ENCODE measurements at places on chromosomes 2 and 18. TPM values are rescaled to one million over a fixed set of nuclear protein-coding genes. Genes with fewer than 3 reads are reported as not detected.
A peak's percentile ranks its signal among the peaks of the same experiment; 100 is the strongest.

DNA sequence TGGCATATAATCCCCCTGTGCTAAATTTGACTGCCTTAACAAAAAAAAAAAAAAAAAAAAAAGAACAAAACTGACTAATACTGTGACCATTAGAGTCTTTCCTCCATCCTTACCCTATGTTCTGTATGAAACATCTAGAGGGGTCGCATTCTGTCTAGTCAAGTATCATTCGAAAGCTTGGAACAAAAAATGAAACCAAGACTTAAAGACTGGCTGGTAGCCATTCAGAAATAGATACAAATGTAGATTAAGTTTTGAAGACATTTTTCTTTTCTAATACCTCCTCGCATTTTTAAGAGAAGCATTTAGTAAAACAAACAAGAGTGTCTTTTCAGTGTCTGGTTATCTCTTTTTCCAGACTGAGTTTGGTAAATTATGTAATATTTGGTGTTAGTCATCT lies 66.7 kb downstream of the SPATS2L start:
- no peak for DNase-seq
- peaks cover 1% of the 10 kb centered on the region for H3K4me1 ChIP-seq
- no peak overlapping the region for H3K27ac ChIP-seq
- no peak overlapping the region for H3K4me3 ChIP-seq

- no peaks in the 10 kb centered on the region for H3K27me3 ChIP-seq
- H3K4me3 ChIP-seq = no peak overlapping the region
- H3K4me1 ChIP-seq = no peaks in the 10 kb centered on the region
- no peaks in the 10 kb centered on the region for H3K36me3 ChIP-seq
Observed at GRCh38 chr2:8498994-8499393, 182.9 kb upstream of the ID2 start.

The VIL1 gene
- 40.3 TPM for polyA plus RNA-seq

The SERPINB10 gene
- polyA plus RNA-seq = not detected

- H3K4me3 ChIP-seq = no peak overlapping the region
- no peak overlapping the region for H3K27ac ChIP-seq
- H3K4me1 ChIP-seq = no peaks in the 10 kb centered on the region
- no peak for DNase-seq
- no peaks in the 10 kb centered on the region for H3K36me3 ChIP-seq
Observed at GRCh38 chr18:64806232-64806631, 657.3 kb upstream of the LINC00305 start.

The IL36A gene
- polyA plus RNA-seq = not detected

The PAX8 gene
- not detected for polyA plus RNA-seq

- no peaks in the 10 kb centered on the region for H3K4me1 ChIP-seq
- H3K27me3 ChIP-seq = no peaks in the 10 kb centered on the region
- no peak for DNase-seq
- H3K4me3 ChIP-seq = no peak overlapping the region
- H3K36me3 ChIP-seq = no peaks in the 10 kb centered on the region
Observed at GRCh38 chr2:238235331-238235732, 4.5 kb downstream of the HES6 start.

- H3K27ac ChIP-seq = peak overlapping the region; percentile 75
- peak overlapping the region; percentile 87 for H3K4me3 ChIP-seq
- no peak for DNase-seq
- no peaks in the 10 kb centered on the region for H3K27me3 ChIP-seq
- peaks cover 4% of the 10 kb centered on the region for H3K4me1 ChIP-seq
Observed at GRCh38 chr2:64730551-64731262, 77.0 kb upstream of the SERTAD2 start.

GRCh38 chr18:3345885-3346284 lies 84.0 kb downstream of the MYL12B start:
- DNase-seq = no peak
- H3K4me3 ChIP-seq = no peak overlapping the region
- no peaks in the 10 kb centered on the region for H3K4me1 ChIP-seq
- no peaks in the 10 kb centered on the region for H3K27me3 ChIP-seq

DNA sequence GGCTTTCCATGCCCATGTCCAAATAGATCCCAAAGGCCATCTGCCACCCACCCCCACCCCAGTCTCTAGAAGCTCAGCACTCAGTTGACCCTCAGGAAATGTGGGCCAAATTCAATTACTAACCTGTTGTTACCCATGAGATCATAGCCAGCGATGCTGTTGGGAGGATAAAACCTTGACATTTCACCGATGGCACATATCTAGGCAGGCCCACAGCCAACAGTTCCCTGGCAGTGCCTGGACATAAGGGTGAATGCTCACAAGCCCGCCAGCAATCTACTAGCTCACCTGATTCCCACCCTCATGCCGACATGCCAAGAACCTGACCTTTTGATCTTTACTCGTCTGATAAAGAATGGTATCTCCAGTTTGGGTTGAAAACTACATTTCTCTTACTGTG lies 11.8 kb upstream of the ACOXL start:
- no peak overlapping the region for H3K27ac ChIP-seq
- H3K4me1 ChIP-seq = no peaks in the 10 kb centered on the region
- H3K4me3 ChIP-seq = no peak overlapping the region
- no peaks in the 10 kb centered on the region for H3K36me3 ChIP-seq
- H3K27me3 ChIP-seq = no peaks in the 10 kb centered on the region
- no peak for DNase-seq

The POMC gene
- polyA plus RNA-seq = 4.5 TPM
